Stimulated activated naive B cell treated with anti-CD40 and anti-IgM and Interleukin-4, amounts not matched to agents 10 μg/mL and 1 μg/mL and 100 μg/mL, for 72 hours (primary cell): ENCODE measurements at places on chromosomes 12 and 14.

- no peak overlapping the region for H3K4me3 ChIP-seq
- H3K4me1 ChIP-seq: peaks cover 37% of the 10 kb centered on the region
- H3K27me3 ChIP-seq: no peaks in the 10 kb centered on the region
- peaks cover 8% of the 10 kb centered on the region for H3K36me3 ChIP-seq
- H3K27ac ChIP-seq: no peak overlapping the region
- DNase-seq: no peak
Observed at GRCh38 chr14:91237219-91237618, 7.3 kb downstream of the GPR68 start.

DNA sequence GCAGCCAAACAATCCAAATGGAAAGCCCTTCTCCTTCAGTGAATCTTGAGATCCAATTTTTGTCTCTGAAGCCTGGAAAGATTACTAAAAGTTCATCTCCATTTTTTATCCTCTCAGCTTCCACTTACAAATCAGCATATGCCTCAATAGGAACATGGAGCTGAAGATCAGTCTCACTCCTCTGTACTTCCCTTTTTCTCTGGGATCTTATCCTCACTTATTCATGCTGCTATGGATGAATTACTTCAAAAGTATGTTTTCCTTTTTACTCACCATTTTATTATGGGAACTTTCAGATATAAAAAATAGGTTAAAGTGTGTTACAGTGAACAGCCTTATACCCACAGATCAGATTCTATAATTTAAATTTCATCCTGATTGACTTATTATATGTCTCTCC, 14.4 kb upstream of the NTF3 start:
- peaks cover 22% of the 10 kb centered on the region for H3K27me3 ChIP-seq
- H3K4me3 ChIP-seq: no peak overlapping the region

DNA sequence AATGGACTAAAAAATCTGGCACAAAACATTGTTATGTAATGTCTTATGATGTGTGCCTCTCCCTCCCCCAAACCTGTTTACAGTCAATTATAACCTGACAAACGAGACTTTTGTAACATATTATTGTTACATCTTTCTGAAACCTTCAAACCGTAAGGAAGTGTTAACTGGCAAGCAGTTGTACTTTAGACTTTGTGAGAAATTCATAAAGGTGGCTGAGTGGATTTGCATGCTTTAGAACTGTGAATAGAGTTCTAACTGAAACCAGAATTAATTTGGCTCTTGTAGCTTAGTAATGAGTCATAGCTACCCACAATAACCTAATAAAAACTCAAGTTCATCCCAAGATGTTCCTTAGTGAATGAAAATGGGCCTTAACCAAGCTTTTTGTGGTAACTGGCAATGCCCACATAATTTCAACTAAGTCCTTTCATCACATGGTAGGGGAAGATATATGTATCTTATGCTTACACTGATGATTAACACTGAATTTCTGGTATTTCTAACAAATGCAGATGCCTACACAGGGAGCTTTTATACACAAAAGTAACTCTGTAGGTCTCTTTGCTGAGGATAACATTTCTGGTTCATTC, 29.7 kb downstream of the RAD9B start:
- H3K4me1 ChIP-seq: peaks cover 26% of the 10 kb centered on the region
- H3K36me3 ChIP-seq: peaks cover 57% of the 10 kb centered on the region
- H3K4me3 ChIP-seq: no peak overlapping the region

DNA sequence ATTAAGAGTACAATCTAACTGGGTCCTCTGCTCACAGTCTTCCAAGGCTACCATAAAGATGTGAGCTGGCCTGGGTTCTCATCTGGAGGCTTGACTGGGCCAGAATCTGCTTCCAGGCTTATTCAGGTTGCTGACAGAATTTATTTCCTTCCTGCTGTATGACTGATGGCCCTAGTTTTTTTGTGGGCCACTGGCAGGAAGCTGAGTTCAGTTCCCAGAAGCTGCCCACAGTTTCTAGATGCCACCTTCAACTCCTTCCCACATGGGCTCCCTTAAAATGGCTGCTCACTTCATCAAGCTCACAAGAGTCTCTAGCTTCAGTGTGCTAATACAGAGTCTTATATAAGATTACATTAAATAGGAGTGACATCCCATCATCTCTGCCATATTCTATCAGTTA, 121.7 kb upstream of the CAND1 start:
- H3K4me1 ChIP-seq: no peaks in the 10 kb centered on the region
- H3K27me3 ChIP-seq: peaks cover 5% of the 10 kb centered on the region
- H3K36me3 ChIP-seq: no peaks in the 10 kb centered on the region
- no peak overlapping the region for H3K27ac ChIP-seq
- no peak overlapping the region for H3K4me3 ChIP-seq

DNA sequence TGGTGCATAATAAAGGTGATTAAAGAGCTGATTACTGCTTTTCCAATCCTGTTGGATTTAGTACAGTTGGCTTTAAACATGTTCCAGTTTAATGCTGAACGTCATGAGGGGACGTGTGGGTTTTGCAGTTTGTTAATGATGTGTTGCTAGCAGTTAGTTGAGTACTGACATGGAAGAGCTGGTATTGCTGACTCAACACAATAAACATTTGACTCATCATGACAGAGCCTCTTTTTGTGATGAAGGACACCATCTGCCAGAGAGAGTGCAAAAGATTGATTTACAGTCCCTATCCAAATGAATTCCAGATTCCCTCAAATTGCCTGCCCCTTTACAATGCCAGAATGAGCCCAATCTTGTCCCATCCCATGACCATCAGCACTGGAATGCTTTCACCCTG, 346.2 kb upstream of the PRICKLE1 start:
- no peaks in the 10 kb centered on the region for H3K27me3 ChIP-seq
- no peaks in the 10 kb centered on the region for H3K36me3 ChIP-seq
- H3K4me3 ChIP-seq: no peak overlapping the region
- no peaks in the 10 kb centered on the region for H3K4me1 ChIP-seq
- no peak overlapping the region for H3K27ac ChIP-seq
- no peak for DNase-seq

- no peak overlapping the region for H3K27ac ChIP-seq
- peaks cover 14% of the 10 kb centered on the region for H3K27me3 ChIP-seq
- peaks cover 21% of the 10 kb centered on the region for H3K4me1 ChIP-seq
Observed at GRCh38 chr12:131101006-131101405, 147.3 kb downstream of the ADGRD1 start.

DNA sequence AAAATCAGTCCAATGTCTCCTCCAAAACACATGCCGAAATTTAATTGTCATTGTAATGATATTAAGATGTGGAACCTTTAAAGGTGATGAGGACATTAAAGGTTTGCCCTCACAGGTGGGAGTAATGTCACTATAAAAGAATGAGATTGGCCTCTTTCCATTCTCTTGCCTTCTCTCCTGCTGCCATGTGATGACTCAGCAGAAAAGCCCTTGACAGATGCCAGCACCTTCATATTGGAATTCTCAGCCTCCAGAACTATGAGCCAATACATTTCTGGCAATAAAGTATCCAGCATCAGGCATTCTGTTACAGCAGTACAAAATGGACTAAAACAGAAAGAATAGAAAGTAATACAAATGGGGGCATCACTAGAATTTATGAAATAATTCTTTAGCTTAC, 609.7 kb downstream of the SLC16A7 start:
- no peak overlapping the region for H3K27ac ChIP-seq
- no peak for DNase-seq
- H3K27me3 ChIP-seq: no peaks in the 10 kb centered on the region
- no peaks in the 10 kb centered on the region for H3K36me3 ChIP-seq

DNA sequence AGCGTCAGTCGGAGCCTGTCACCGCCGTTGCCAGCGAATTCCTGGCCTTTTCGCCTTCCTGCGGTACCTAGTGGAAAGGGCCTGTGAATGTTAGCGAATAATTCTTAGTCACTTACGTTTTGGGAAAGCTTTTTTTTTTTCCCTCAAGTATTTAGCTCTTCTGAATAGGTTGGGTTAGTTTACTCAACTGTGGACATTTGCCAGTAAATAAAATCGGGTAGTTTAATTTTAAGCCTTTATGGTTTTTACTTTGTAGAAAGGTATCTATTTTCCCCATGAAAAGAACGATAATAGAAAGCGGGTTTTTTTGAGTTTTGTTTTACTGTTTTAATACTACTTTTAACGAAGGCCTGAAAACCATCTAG, 1.7 kb downstream of the YY1 start:
- H3K27me3 ChIP-seq: no peaks in the 10 kb centered on the region
- DNase-seq: no peak
- peak overlapping the region; percentile 96 for H3K27ac ChIP-seq
- H3K4me1 ChIP-seq: peaks cover 64% of the 10 kb centered on the region

DNA sequence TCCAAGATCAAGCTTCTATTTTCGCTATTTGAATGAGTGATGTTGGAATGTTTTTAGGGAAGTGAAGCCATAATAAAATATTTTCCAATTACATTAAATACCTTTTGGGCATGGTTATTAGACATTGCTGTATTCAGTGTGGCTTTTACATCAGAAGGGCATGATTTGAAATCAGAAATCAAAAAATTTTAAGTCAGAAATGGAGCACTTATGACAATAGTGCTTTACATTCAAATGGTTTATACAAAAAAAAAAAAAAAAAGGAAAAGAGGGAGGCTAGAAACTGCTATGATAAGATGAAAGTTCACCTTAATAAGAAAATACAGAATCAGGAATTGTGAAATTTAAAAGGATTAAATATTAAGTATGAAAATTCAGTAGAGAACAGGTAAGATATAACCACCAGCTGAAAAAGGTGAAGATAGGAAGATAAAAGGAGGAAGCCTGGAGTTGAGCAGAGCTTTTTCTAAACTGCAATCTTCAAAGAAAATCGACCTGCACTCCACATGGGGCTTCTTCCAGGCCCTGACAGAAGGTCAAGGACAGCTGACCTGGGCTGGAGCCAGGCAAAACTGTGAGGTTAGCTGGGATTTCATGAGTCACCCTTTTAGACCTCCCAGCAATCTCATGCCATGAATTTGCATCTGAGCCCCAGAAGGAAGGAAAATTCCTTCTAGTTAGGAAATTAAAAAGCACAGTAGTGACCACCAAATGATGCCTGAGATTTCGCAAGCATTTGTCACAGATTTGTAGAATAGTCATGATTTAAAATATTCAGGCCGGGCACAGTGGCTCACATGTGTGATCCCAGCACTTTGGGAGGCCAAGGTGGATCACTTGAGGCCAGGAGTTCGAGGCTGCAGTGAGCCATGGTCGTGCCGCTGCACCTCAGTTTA, 23.4 kb upstream of the BMP4 start:
- no peak overlapping the region for H3K4me3 ChIP-seq
- peaks cover 2% of the 10 kb centered on the region for H3K36me3 ChIP-seq
- no peak overlapping the region for H3K27ac ChIP-seq

DNA sequence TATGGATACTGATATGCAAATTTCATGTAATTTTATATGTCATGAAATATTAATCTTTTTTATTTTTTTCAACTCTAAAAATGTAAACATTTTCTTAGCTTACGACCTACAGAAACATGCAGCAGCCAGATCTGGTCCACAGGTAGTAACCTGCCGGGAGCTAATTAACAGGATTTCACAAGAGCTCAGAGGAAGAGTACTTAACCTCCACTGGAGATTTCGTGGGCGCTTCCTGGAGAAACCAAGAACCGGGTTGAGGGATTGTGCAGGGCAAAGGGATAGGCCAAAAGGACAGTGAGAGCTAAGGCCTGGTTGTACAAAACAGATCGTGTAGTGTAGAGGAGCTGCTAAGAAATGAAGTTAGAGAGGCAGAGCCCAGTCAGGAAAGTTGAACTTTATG, 315.7 kb downstream of the PAWR start:
- no peak for DNase-seq
- no peaks in the 10 kb centered on the region for H3K36me3 ChIP-seq

GRCh38 chr14:77053046-77053841, 24.7 kb upstream of the IRF2BPL start:
- H3K4me3 ChIP-seq: no peak overlapping the region
- peak; percentile 51 for DNase-seq
- H3K36me3 ChIP-seq: no peaks in the 10 kb centered on the region
- H3K4me1 ChIP-seq: peaks cover 13% of the 10 kb centered on the region

GRCh38 chr14:92846162-92846897, 52.2 kb downstream of the GOLGA5 start:
- peaks cover 36% of the 10 kb centered on the region for H3K4me1 ChIP-seq
- H3K4me3 ChIP-seq: peak overlapping the region; percentile 57
- peak overlapping the region; percentile 96 for H3K27ac ChIP-seq
- peak; percentile 73 for DNase-seq

DNA sequence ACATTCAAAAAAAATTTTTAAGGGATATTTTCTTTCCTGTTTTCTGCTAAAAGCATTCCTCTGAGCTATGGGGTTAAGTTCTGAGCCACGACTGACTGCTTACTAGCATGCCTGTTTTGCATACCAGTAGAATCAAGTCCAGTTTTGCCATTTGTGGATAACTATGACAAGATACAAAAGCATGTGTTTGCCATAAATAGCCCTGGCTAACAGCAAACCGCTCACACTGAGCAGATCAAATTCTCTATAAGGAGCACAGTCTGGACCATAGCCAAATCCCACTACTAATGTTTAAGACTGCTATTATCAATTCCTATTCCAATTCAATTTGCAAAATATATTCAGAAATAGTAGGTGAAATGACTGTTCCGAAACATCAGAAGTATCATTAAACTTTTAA, 3.2 kb downstream of the CFL2 start:
- no peaks in the 10 kb centered on the region for H3K27me3 ChIP-seq
- H3K4me1 ChIP-seq: peaks cover 19% of the 10 kb centered on the region
- H3K27ac ChIP-seq: no peak overlapping the region
- H3K36me3 ChIP-seq: peaks cover 11% of the 10 kb centered on the region
- no peak overlapping the region for H3K4me3 ChIP-seq

DNA sequence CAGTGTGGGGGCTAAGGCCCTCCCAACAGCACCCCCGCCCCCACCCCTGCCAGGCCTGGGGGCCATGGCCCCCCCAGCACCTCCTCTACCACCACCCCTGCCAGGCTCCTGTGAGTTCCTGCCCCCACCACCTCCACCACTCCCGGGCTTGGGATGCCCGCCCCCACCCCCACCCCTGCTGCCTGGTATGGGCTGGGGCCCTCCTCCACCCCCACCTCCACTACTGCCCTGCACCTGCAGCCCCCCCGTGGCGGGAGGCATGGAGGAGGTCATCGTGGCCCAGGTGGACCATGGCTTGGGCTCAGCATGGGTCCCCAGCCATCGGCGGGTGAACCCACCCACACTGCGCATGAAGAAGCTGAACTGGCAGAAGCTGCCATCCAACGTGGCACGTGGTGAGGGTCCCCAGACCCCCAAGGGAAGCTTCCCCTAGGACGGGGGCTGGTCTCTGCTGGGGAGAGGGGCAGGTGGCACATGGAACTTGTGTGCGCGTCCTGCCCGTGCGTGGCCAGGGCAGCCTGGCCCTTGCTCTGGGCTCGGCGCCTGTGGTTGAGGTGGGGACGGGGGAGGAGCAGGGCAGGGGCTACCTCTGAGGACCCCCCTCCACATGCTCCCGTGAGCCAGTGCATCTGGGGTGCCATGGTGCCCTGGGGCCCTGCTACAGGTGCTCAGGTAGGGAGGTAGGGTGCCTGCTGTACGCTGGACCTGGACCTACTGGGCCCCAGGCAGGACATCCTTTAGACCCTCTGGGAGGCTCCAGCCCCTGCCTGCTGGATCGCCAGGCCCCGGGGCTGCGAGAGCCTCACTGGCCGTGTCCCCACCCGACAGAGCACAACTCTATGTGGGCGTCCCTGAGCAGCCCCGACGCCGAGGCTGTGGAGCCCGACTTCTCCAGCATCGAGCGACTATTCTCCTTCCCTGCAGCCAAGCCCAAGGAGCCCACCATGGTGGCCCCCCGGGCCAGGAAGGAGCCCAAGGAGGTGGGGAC, 16.1 kb upstream of the ADSS1 start:
- no peak overlapping the region for H3K27ac ChIP-seq
- H3K36me3 ChIP-seq: peaks cover 21% of the 10 kb centered on the region
- H3K27me3 ChIP-seq: no peaks in the 10 kb centered on the region
- H3K4me3 ChIP-seq: no peak overlapping the region
- DNase-seq: no peak
